ENCODE measurements at places on chromosomes 2 and 18. TPM values are rescaled to one million over a fixed set of nuclear protein-coding genes. Genes with fewer than 3 reads are reported as not detected.

Gene CRYGC
- total RNA-seq = not detected

DNA sequence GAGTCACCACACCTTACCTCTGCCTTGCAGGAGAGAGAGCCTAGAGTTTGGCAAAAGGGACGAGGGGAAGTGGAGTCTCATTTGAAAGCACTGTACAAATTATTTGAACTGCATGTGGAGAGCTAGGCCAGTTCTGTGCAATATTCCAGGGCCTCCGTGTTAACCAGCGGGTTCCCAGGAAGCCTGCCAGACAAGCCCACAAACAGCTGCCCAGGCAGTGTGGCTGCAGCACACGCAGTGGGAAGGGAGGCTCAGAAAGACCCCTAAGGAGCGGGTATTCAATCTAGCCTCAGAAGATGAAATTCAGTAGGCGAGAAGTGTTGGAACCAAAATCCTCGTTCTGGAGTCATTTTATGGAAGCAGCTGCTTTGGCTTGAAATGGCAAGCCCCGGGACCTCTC is 30.7 kb downstream of the CNGA3 start:
- DNase-seq = no peak

GRCh38 chr2:72579591-72580180 is 246.1 kb downstream of the EXOC6B start:
- DNase-seq = no peak

DNA sequence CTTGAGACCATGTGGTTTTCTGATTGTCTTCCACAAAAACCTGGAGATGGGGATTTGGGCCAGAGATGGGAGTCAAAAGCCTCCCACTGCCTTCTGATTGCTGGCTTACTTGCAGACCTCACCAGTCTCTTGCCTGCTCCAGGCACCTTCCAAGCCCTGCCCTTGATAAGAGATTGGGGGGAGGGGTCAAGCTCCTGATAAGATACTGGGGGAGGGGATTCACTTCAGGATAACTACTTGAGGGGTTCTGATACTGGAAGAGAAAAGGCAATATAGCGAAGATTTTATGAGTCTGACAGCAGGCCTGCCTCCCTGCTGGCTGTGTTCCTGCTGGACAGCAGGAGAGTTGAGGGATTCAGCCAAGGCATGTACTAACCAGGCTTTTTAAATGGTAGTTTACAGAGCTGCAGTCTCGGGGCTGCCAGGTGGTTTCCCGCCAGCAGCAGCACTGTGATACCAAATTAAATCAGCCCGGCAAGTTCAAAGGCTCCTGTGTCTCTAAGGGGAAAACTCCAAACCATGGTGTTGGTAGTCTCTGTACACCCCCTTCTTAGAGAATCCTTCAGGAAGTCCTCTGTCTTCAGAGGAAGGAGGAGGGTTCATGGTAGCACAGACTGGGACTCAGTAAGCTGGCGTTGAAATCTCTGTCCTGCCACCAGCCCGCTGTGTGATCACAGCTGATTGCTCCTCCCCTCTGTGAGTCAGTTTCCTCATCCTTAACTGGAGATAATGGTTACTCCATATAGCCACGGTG is 58.3 kb downstream of the FBXO36 start:
- DNase-seq = no peak

Gene PPP1R1C
- total RNA-seq = not detected

Gene ANTXR1
- total RNA-seq = not detected

Measured in activated naive CD4-positive, alpha-beta T cell treated with anti-CD3 and anti-CD28 coated beads, Interleukin-2, amount 50 U/mL, for 72 hours (primary cell).